ENCODE measurements at places on chromosomes 1 and 21.
A peak's percentile ranks its signal among the peaks of the same experiment; 100 is the strongest.

DNA sequence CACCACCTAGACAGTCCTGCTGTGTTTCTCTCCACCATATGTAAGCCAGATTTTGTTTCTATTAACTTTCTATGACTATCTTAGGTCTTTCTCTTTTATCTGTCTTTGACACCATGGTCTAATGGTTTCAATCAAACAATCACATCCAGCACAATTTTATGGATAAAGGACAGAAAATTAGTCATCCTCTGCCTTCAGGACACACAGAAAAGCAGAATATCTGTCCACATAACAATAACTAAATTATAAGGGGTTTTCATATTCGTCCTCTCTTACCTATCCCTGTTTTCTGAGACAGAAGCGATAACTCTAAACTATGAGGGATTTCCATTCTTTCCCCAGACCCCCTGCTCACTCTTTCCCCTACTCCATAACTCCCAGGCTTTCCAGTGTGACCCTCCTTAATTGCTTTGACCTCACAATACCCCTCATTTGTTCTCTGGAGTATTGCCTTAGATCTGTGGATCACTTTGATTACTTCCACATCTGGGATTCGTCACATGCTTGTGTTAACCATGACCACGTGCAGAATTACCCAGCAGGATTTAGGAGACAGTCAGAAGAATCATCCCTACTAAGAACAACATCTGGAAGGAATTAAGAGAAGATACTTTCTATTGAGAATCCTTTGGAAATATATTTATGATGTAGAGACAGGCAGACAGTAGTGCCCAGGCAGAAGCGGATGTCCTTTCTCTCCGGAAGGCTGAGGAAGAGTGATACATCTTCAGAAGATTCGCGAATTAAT lies 108.2 kb upstream of the GREM2 start:
- DNase-seq = no peak

GRCh38 chr1:9061252-9061960 lies 8.0 kb downstream of the SLC2A5 start:
- no peak for DNase-seq

- no peak for DNase-seq
These were observed 11.1 kb downstream of the ADGRL2 start for GRCh38 chr1:81811757-81812371.

DNA sequence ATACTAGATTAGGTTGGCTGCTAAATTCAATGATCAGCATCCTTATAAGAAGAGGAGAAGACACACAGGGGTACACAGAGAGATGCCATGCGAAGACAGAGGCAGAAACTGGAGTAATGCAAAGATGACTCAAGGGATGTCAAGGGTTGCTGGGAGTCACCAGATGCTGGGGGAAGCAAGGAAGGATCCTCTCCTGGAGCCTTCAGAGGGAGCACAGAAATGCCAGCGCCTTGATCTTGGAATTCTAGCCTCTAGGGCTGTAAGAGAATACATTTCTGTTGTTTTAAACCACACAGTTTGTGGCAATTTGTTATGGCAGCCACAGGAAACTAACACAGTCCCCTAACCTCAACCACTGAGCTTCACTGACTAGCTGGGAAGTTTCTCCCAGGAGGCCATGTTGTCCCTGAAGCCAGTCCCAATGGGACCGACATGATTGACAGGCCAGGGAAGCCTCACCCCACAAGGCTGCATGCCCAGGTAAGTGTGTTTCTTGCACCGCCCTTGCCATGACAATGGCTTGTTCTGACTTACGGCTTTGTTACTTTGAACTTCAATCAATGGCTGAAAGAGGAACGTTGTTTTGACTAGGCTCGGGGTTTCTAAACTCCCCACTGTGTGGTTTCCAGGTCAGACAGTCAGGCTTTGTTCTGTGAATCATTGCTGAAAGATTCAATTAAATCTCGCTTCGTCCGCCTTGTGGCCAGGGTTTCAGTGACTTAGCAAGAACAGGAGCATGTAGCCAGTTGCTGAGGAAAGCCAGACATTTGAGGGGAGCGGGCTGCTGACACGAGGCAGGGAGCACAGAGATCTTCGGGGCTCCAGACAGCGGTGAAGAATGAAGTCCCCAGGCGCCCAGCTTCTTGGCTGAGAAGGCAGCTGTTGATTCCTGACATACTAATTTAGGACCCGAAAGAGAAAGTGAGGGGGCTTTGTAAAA lies 62.3 kb downstream of the RUNX1 start:
- DNase-seq = peak; percentile 57

DNA sequence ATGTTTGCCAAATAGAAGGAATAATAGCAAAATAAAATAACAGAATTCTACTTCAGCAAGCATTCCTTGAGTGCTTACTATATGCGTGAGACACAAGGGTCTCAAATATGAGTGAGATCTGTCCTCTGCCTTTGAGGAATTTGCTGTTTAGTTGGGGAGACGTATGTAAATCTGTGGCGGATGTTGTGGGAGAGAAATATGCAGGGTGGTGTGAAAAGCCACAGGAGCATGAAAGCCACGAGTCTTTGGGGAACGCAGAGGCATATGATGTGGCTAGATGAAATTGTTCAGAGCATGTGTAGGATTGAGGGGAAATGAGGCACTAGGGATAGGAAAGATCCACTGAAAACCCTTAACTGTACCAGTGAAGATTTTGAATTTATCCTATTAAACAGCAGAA lies 244.4 kb downstream of the PBX1 start:
- no peak for DNase-seq

GRCh38 chr1:206654828-206655227 lies 19.5 kb downstream of the DYRK3 start:
- DNase-seq = no peak

DNA sequence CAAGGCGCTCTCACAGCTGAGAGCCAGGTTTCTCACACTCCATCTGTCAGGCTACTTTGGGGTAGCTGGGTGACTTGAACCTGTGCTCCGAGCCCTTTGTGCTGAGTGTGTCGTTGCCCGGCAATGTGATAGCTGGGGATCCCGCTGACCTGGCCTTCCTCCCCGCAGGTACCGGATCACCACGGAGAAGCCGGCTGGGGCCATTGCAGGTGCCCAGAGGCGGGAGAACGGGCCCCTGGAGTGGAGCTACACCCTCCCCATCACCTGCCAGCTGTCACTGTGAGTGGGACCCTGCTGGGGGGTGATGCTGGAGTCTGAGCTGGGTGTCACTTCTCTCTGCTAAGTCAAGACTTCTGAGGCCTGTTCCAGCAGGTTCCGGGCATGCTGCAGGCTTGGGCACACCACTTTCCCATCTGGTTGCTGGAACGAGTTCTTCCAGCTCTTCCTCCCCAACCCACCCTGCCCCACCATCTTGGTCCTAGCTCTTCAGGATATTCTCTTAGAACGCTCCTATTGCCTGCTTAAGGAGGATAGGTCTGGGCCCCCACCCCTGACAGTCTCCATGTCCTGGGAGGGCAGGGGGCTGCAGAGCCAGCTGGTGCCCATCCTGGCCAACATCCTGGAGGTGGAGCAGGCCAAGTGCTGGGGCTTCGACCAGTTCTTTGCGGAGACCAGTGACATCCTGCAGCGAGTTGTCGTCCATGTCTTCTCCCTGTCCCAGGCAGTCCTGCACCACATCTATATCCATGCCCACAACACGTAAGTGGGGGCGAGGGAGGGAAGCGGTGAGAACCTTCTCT lies 7.5 kb downstream of the IKBKE start:
- no peak for DNase-seq

GRCh38 chr1:8205771-8206170 lies 112.1 kb upstream of the SLC45A1 start:
- no peak for DNase-seq

Measured in activated naive CD8-positive, alpha-beta T cell treated with anti-CD3 and anti-CD28 coated beads, Interleukin-2, amount 10 ng/mL, durations not matched to agents 7 days and 5 days (primary cell).